ENCODE measurements at places on chromosomes 4 and X. TPM values are rescaled to one million over a fixed set of nuclear protein-coding genes. Genes with fewer than 3 reads are reported as not detected.

Gene TENM3
- total RNA-seq = not detected

Gene SOWAHB
- not detected for total RNA-seq

Gene POF1B
- not detected for total RNA-seq

GRCh38 chr4:183205193-183205592, 106.1 kb downstream of the WWC2 start:
- DNase-seq = no peak

GRCh38 chr4:118327554-118328241, 25.1 kb downstream of the PRSS12 start:
- DNase-seq = no peak

- no peak for DNase-seq
Measured at GRCh38 chrX:40100537-40101429, 3.0 kb upstream of the BCOR start.

DNA sequence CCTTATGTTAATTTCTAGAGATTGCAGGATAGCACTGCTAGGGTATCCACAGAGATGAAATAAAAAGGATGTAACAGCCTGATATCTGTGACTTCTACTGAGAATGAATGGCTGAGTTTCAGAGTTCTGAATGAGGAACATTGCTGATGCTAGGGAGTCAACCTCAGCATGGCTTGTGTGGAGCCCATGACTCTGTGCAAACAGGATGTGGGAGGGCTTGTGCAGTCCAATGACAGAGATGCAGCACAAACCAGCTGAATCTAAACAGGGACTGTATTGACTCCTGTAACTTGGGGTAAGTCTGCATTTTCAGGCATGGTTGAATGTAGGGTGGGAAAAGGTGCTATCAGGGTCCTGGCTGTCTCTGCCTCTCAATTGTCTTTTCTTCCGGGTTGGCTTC, 5.3 kb upstream of the RASL11B start:
- peak; percentile 7 for DNase-seq
